ENCODE measurements at places on chromosomes 6 and 20.

DNA sequence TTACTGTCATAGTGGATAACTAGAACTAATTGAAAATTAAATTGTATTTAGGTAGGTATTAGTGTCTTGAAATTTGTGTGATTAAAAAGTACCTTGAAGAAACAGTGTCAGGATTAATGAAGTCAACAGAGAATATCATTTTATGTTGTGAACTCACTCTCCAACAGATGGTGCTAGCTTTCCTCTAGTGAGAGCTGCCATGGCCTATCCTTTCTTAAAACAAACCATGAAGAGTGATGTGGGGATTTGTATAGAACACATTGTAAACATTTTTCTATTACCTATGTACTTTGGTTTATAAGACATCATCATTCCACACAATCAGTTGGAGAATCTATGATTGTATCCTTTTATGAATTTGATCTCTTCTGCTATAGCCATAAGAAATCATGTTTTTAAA lies 4.8 kb upstream of the SRSF12 start:
- ATAC-seq, result no peak

DNA sequence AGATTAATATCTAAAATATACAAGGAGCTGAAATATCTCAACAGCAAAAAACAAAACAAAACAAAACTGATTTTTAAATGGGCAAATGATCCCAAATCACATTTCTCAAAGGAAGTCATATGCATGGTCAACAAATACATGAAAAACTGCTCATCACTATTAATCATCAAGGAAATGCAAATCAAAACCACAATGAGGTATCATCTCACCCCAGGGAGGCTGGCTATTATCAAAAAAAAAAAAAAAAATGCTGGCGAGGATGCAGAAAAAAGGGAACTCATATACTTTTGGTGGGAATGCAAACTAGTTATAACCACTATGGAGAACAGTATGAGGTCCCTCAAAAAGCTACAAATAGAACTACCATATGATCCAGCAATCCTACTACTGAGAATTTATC lies 34.6 kb downstream of the REPS1 start:
- ATAC-seq, result no peak

DNA sequence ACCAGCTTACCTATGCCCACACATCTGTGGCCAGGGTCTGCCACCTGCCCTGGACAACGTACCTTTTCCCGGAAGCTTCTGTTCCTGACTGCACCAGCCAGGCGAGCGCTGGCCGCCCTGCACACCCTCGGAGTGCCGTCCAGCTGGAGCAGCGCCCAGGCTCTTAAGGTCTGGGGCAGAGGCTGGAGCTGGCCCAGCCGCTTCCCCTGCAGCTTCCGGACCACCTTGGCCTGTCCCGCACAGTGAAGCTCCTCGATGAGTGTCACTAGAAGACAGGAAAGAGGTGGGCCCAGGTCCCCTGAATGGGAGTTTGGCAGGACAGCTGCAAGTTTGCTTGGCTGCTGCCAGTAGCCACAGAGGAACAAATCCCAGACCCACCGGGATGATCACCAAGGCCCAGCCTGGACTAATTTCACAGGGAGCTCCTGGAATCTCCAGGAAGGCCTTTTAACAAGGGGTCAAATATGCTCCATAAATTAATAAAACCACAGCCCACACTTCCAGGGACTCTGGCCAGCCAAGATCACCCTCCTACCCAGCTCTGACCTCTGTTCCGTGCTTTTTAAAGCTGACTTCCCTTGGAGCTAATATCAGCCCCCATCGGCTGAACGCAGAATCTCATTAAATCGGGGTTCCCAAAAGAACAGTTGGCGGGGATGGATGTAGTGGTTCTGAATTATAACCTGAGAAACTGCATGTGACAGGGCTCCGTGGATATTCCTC lies 82.3 kb downstream of the PTPN1 start:
- ATAC-seq, result no peak

DNA sequence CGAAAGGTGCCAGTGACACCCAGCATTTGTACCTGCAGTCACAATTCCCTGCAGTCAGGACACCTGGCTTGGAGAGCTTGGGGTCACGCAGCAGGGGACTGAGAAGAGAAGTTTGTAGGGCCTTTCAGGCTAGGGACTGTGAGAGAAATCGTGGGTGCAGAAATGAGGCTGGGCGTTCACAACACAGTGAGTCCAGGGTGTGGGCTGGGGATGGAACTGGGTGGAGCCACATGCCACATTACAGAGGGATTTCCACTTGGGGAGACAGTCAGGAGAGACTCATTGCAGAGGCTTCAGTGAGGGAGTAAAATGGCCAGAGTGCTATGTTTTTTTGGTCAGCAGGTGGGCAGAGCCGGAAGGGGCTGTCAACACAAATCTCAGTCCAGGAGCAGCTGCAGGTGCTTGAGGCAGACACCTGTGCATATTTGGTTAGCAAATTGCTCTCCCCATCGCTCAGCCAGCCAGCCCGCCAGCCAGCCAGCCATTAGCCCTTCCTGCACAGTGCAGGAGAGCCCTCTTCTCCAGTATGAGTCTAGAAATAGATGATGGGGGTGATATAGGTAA lies 7.4 kb downstream of the ITPR3 start:
- no peak for ATAC-seq

DNA sequence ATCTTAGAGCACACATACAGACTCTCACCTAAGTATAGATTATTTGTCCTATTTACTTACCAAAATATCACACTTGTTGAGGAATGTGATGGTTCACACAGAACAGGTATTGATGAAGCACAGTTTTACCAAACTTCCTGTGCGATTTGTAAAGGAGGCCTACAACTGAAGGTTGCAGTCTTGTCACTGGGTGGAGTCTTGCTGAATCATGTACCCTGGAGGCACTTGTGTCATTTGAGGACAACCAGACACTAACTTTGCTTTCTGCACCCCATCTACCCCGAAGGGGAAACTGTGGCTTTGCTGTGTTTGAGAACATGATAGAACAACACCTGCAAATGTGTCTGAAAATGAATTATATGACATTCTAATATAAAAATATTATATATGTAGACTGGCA lies 32.4 kb upstream of the HINT3 start:
- no peak for ATAC-seq

DNA sequence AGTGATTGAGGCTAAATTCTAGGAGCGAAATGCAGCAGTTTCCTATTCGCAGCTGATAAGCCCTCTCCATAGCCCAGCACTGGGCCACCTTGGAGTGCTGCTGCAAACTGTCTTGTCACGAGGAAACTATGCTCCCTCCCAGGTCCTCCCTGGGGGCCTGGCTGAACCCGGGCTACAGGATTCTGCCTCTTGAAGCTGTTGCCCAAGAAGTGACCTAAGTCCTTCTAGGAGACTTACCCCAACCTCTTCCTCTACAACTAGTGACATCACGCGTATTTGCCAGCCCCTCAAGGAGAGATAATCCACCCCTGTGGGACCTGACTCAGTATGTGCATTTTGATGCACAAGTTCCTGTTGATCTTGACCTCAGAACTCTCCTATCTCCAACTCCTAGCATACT lies 26.5 kb upstream of the ZFAND3 start:
- no peak for ATAC-seq
